ENCODE measurements at places on chromosomes 2 and 18.

- no peak for DNase-seq
These were observed 287.2 kb upstream of the GYPC start for GRCh38 chr2:126368758-126369157.

GRCh38 chr2:121469356-121469755, 61.3 kb upstream of the RNU4ATAC start:
- no peak for DNase-seq

DNA sequence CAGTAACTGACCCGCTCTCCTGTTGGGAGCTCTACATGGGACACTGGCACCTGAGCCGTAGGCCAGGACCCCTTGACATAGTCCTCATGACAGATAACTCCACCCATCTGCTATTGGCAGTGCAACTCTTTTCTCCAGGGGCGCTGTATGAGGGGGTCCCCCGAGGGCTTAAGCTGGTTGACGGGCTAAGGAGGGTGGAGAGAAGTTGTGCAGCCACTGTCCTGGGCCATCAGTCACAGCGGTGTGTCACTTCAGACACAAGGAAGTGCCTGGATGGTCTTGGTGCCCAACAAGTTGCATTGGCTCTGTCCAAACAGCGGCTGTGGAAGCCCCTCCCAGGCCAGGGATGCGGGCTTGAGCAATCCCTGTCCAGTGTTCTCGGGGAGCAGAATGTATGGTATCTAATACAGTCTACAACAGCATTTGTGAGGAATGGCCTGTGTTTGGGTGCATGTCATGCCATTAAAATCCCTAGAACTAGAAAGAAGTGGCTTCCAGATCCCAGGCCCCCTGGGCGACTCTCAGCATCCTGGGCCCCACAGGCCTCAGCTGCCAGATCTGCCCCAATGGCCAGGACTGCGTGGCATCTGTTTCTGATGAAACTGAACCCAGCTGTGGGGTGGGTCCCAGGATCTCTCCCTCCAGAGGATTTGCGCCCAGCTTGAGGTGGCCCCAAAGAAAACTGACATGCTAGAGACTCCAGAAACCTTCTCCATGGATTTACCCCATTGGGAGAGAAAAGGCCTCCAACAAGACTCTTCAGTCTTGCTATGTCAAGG, 23.3 kb downstream of the TTC32 start:
- DNase-seq, result no peak

DNA sequence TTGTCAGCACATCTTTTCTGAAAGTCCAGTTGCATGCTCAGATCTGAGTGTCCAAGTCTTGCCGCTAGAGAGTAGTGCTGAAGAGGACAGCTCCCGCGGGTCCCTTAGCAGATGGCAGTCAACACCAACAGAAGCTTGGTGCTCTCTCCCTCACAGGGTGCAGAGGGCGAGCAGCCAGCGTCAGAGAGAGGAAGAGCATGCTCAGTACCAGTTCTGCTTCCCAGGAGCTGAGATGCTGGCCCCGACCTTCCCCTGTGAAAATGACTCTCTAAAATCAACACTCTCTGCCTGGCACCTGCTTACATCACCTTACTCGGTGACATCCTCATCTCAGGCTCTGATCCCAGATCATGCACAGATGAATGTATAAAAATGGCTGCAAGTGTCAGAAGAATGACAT, 86.0 kb upstream of the TWIST2 start:
- DNase-seq, result no peak

DNA sequence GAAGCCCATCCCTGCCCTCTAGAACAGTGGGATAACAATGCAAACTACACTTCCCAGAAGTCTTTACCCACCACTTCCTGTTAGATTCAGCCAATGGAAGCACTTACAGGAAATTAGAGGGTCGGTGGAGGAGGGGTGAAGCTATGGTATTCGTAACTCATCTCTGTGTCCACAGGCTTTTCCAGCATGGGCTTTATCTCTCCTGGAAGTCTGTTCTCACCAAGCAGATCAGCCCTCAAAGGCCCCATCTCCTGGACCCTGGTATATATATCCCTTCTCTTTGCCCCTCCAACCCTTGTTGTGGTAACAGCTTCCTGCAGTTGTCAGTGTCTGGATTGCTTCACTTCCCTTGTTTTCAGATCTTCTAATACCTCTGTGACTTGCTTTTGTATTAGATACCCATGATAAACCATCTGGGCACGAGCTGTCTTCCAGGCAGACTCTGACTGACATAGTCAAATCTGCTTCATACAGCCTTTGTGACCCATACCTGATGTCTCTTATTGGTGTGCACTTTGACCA, 475.0 kb upstream of the POU3F3 start:
- DNase-seq, result peak; percentile 7

- DNase-seq, result no peak
These were observed 11.0 kb downstream of the FIGLA start for GRCh38 chr2:70779491-70779890.

GRCh38 chr2:20618886-20619521, 31.9 kb downstream of the HS1BP3 start:
- DNase-seq, result no peak

GRCh38 chr2:96423828-96424227, 81.3 kb downstream of the NEURL3 start:
- DNase-seq, result no peak

DNA sequence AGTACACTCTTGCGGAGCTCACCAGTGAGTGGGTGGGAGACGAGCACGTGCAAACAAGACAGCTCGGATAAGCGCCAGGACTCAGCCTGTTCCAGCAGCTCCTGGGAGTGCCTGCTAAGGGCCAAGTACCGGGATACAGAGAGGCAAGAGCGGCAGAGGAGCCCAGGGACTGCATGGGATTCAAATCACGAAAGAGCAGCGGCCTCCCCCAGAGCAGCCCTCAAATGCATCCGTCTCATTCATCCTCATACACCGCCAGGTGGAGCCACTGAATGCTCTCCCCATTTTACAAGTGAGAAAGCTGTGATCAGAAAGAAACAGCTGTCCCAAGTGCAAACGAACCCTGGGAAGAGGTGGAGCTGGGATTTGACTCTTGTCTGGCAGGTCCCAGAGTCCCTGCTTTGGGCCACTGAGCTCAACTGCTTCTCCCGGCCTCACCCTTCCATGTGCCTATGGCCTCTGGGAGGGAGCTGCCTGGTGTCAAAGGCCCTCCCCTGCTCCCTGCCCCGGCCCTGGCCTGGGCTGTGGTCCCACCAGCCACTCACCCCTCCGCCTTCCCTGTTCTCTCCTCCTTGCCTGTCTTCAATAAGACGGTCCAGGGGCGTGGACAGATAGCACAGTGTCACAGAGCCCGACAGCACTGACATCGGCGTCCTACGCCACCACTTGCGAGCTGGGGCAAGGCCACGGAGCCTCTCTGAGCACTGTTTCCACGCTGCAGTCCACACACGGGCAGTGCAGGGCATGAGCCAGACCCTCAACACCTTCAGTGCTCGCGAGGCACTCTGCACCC, 72.8 kb upstream of the TAF1B start:
- DNase-seq, result peak; percentile 27

DNA sequence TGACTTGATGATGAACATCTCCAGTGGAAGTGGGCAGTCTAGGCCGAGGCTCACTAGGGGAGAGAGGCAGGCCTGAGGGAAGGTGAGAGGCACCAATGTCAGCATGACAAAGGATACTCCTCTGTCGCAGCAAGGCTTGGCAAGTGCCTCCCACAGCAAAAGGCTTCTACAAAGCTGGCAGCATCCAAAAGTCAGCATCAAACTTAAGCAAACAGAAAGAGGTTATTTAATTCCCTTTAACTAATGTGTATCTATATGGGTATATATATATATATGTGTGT, 41.6 kb downstream of the NIFK start:
- no peak for DNase-seq

DNA sequence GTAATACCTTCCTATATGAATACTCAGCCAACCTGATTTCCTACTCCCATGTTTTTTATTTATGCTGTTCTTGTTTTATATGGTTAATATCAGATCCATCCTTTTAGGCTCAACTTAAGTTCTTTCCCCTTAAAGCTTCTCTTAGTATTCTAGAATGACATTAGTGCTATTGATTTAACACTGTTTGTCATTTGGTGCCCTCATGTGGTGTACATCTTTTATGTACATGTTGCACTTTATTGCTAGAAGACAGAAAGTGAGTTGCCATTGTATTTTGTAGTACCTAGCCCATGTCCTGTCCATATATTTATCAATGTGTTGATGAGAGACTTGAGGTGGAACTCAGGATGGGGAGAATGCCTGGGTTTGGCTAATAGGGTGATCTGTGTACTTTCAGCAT, 2.5 kb downstream of the HTRA2 start:
- DNase-seq, result no peak

DNA sequence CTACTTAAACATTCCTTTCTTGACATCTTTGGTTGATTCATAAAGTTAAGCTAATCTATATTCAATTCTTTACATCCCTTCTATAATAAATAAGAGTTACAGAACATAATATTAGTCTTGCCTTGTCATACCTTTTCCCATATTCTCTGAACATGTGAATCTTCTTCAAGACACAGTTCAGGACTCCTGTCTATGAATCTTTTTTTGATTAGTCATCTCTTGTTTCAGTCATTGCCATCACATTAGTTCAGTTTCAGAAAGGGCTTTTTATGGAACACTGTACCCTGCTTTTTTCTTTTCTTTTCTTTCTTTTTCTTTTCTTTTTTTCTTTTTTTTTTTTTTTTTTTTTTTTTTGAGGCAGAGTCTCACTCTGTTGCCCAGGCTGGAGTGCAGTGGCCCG, 181.2 kb downstream of the UBE2E3 start:
- DNase-seq, result no peak

DNA sequence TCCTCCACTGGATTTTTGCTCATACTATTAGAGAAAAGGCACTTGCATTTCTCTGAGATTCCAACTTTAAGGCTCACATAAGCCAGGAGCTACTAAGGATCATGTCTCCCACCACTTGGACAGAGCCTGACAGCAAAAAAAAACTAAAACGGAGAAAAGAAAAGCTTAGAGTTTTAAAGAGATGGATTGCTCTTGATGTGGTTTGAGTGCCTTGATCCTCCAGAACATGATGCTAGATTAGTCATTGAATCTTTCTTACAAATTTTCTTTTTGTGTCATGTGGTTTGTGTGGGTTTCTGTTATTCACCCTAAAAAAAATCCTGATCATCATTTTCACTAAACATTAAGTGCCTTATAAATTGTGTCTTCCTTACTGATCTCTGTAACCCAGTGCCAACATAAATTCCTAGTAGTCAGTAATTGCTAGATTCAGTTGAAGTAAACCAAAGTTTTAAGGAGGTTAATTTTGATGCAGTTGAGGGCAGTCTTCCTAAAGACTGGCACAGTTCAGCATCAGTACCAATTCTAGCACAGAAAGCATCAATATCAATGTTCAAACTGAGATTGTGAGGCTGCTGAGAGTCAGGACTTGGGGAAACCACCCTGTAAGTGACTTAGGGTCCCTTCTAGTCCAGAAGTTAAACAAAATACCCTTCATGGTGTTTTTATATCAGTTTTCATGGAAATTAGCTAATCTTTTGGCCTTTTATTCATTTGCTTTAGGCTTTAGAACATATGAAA, 206.3 kb downstream of the RAD51AP2 start:
- no peak for DNase-seq

DNA sequence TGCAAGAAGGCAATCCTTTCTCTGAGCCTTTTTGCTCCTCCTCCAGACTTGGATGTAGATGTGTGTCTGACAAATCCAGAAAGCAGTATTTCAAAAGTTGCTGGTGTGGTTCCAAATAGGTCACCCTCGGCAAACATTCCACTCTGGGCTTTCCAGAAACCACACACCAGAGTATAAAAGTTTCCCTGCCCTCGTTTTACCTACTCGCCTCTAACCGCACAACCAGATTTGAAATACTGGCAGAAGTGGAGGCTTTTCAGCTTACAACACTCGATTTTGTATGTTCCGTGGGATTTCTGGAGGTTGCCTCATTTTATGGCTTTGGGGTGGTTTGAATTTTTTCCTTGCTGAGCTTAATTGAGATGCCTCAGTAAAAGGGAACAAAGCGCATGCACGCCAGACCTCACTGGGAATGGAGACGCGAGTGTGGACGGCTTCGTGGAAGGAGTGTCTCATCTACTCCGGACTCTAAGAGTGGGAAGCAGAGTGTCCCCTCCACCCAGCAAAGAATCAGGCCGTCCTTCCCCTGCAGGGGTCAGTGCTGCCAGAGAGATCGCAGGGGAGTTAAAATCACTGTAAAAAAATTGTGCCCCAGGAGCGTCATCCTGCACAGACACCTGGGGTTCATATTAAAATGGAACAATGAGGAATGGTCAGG, 44.0 kb upstream of the RPL31 start:
- no peak for DNase-seq

DNA sequence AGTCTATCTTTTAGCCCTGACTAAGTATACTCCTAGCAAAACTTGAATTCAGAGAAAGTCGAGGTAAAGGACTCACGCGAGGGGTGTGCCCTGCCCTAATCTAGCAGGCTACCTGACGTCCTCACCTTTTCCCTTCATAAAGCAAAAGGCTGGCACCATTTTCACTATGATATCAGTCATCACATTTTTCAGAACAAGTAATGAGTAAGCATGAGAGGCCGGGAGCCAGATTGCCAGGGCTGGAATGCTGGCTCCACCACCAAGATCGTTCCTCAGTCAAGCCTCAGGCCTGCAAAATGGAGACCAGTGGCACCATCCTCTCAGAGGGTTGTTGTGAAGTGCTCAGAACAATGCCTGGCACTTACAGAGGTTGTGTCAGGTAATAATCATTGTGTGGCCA, 18.7 kb upstream of the NCKAP5 start:
- DNase-seq, result no peak

DNA sequence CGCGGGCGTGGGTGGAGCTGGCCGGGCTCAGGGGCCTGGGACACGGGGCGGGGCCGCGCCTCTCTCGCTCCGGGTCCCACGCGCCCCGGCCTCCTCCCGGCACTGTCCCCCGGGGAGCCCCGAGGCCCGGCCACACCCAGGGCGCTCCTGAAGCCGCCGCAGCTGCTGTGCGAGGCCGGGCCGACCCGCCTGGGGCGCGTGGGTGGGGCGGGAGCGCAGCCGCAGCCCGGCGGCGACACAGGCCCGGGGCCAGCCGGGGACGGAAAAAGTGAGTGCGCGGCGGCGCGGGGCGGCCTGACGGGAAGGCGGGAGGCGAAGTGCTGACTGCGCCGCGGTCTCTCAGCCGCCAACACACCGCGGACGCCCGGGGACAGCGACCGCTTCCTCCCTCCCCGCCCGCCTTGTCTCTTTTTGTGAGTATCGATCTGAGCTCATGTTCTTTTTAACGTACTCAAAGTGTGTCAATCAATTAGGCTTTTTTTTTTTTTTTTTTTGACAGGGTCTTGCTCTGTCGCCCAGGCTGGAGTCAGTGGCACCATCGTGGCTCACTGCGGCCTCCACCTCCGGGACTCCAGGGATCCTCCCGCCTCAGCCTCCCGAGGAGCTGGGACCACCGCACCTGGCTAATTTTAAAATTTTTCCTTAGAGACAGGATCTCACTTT, 14.5 kb downstream of the PDCD1 start:
- DNase-seq, result peak; percentile 37

- DNase-seq, result no peak
These were observed 401.2 kb downstream of the PTH2R start for GRCh38 chr2:208807756-208808155.

GRCh38 chr2:11177871-11178690, 22.8 kb downstream of the SLC66A3 start:
- DNase-seq, result no peak

DNA sequence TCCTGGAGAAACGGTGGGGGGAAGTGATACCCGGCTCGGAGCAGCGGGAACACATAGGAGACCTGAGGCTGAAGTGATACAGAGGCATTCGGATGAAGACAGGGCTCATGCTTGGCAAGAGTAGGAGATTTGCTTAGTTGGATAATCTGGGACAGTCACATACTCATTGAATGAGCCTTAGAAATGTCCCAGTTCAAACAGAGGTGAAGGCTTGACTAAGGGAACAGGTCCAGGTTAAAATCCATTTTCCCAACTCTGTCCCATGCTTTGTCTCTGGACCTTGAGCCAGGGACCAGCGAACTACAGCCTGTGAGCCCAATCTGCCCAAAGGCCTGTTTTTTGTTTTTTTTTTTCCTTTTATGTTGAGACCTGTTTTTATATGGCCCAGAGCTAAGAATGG, 1.3 kb downstream of the UGT1A6 start:
- DNase-seq, result no peak

All from NCI-H1930 (cell line).